ENCODE measurements at places on chromosomes 16 and 17. TPM values are rescaled to one million over a fixed set of nuclear protein-coding genes. Genes with fewer than 3 reads are reported as not detected.

DNA sequence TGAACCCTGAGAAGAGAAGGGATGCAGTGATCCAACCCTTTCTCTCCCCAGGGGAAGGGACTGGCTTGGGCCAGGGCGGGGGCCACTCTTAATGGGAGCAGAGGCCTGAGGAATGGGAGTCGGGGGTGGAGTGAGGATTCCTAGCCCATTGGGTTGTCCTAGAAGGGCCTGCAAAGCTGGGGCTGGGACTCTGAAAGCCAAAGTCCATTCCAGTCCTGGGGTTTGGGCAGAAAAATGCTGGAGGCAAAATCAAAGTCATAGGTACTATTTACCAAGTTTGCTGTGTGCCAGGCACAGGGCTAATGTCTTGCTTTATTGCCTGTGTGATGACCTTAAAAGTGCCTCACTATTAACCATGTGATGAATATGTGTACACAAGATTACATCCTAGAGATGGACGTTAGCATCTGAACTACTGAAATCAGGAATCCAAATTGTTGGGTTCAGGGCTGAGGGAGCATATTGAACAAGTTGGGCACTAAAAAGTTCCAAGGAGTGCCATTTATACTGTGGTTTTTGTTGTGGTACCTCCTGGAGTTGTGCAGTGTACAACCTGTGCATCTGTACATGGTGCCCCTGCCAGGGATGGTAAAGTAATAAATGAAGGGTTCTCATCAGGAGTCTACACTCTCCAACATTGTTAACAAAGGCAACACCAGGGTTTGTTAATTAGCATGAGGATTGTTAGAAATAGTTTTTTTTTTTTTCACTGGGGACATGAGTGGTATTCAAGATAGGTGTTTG, 84.4 kb upstream of the NKD1 start:
- no peak for DNase-seq

DNA sequence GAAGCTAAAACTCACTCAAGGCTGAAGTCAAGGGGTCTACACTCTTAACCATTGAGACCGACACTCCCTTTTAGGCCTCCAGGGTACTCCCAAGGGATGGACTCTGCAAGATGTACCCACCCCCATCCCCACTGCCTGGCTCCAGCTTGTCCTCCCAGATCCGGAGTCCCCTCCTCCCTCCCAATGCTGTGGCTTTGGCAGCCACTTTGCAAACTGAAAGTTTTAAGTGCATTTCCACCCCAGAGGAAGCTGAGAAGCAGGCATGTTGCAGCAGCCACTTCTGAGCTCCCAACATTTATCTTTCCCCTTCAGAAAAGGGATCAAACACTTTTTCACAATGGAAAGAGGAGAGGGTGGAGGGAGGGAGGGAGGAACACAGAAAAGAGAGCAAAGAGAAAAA, 115.2 kb downstream of the COPRS start:
- DNase-seq = no peak

DNA sequence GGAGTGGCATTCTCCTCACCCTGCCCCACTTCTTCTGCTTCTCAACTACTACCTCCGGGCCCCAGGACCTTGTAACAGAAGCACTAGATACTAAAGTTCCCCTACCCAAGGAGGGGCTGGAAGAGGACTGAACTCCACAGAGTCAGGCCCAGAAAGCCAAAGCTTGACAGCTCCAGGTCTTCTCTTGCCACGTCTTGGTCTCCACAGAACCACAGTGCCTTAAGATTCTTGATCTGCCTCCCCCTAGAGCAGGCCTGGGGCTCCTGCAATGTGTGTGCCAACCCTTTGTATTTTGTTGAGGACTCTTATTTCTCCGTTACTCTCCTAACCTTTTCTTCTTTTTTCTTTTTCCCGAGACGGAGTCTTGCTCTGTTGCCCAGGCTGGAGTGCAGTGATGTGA, 4.0 kb downstream of the SLC16A13 start:
- no peak for DNase-seq

- DNase-seq = no peak
Measured at GRCh38 chr17:80605326-80606066, 60.9 kb downstream of the RPTOR start.

- no peak for DNase-seq
Measured at GRCh38 chr17:75319904-75320691, 30.9 kb upstream of the SLC25A19 start.

GRCh38 chr16:30527635-30528178, 1.3 kb upstream of the ZNF768 start:
- DNase-seq = no peak

GRCh38 chr16:31467151-31467773, 4.7 kb upstream of the TGFB1I1 start:
- DNase-seq = no peak

NDRG4 gene
- 675 TPM for total RNA-seq

CES3 gene
- 4.0 TPM for total RNA-seq

CES4A gene
- total RNA-seq = 117 TPM

Measured in dorsolateral prefrontal cortex (tissue), 122 donors.